ENCODE measurements at places on chromosomes 7 and 10.

- DNase-seq: no peak
Observed at GRCh38 chr7:90773269-90773668, 177.1 kb downstream of the CDK14 start.

- DNase-seq: no peak
Observed at GRCh38 chr10:121854809-121855445, 72.9 kb downstream of the ATE1 start.

DNA sequence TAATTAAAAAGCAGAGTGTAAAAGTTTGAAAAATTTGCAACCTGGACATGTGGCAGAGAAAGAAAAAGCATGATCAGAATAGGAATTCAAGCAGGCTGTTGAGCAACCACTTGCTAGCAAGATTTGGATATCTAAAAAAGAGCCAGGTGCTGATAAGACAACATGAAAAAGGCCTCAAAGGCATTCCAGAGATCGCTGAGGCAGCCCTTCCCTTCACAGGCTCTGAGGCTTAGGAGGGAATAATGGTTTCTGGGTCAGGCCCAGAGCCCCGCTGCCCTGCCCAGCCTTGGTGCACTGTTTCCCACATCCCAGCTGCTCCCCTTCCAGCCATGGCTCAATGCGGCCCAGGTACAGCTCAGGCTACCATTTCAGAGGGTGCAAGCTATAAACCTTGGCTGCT, 64.1 kb upstream of the EEPD1 start:
- no peak for DNase-seq

DNA sequence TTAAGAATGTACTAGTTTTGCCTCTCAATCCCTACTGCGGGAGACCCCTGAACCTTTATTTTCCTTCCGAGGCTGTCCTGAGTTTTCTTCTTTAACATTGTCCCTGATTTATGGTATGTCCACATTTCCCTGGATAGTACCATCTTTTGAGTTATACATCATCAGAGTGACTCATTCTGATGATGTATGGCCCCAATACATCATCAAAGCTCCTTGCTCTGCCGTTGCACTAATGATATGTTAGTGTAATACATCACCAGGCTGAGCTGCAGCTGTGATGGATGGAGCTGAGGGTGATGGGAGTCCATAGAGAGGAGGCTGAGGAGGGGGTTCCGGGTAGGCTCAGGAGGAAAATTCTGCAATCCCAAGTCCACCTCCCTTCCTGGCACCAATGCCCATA, 986.5 kb downstream of the KCNMA1 start:
- no peak for DNase-seq

All from SJSA1 (cell line).